ENCODE measurements at places on chromosomes 4 and X.
A peak's percentile ranks its signal among the peaks of the same experiment; 100 is the strongest.

- DNase-seq: no peak
Observed at GRCh38 chrX:153430796-153431195, 15.1 kb downstream of the TREX2 start.

- DNase-seq: no peak
Observed at GRCh38 chr4:5027346-5027745, 8.1 kb upstream of the CYTL1 start.

DNA sequence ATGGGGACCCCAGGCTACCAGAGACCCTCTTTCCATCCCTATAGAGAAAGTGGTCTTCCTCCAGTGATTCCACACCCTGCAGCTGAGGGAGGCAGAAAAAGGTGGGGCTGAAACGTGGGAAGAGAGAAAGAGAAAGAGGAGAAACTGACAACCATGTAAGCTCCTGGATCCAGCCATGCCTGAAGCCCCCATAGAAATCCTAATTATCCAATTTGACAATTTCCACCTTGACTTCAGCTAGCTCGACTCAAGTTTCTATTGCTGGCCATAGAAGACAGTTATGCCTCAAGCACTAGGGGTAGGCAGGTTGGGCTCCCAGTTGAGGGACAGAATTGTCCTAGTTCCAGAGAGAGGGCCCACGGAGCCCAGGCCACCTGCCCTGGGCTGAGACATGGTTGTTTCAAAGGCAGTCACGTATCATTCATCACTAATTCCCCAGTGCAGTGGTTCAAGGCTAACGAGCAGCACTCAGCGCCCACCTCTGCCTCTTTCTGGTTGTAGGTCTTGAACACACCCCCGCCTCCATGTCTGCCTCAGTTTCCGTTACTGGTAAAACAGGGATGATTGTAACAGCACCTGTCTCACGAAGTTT, 39.8 kb upstream of the ASMTL start:
- no peak for DNase-seq

GRCh38 chr4:1850276-1850675, 5.7 kb downstream of the LETM1 start:
- no peak for DNase-seq

DNA sequence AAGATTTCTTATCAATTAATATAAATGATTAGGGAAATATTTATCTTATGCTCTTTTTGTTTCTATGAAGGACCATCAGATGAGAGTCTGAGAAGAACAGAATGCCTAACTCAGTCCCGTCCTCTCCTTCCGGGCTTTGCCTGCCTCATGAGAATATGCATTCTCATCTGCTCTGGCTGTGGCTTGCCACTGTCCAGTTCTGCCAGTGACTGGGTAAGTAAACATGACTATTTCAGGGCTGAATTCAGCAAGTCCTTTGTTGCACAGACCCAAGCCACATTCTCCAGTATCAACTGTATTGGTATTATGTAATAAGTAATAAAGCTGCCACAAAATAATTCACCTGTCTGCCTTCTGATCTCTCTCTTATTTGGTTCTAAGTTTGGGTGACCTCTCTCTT, 110.7 kb downstream of the WDFY3 start:
- peak; percentile 82 for DNase-seq

GRCh38 chr4:17654701-17655100, 40.3 kb downstream of the MED28 start:
- DNase-seq: no peak

GRCh38 chrX:42955349-42955748, 177.4 kb upstream of the PPP1R2C start:
- DNase-seq: no peak

- DNase-seq: no peak
Observed at GRCh38 chrX:104707572-104707971, 141.6 kb downstream of the IL1RAPL2 start.

DNA sequence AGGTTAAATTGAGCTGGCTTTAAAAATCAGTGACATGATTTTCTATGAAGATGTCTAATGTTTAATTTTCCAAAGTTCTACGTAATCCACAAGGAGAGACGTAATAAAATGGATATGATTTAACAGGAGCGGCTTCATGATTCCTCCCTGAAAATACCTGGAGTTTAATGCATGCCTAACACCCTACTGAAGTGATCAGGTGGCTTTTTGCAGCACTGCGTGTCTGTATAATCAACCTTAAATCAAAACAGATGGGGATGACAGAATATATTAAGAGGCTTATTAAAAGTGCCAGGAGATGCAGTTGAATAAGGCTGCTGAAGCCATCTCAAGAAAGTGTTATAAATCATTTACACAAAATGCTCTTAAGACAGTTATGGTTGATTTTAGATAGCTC, 112.4 kb upstream of the TLR3 start:
- no peak for DNase-seq
